Stimulated activated CD4-positive, alpha-beta T cell treated with anti-CD3 and anti-CD28 coated beads, Interleukin-15, amount 100 ng/mL, for 1 hour (primary cell): ENCODE measurements at places on chromosomes 1 and 21.
A peak's percentile ranks its signal among the peaks of the same experiment; 100 is the strongest.

GRCh38 chr1:64398936-64399335 is 71.0 kb upstream of the CACHD1 start:
- DNase-seq = no peak

DNA sequence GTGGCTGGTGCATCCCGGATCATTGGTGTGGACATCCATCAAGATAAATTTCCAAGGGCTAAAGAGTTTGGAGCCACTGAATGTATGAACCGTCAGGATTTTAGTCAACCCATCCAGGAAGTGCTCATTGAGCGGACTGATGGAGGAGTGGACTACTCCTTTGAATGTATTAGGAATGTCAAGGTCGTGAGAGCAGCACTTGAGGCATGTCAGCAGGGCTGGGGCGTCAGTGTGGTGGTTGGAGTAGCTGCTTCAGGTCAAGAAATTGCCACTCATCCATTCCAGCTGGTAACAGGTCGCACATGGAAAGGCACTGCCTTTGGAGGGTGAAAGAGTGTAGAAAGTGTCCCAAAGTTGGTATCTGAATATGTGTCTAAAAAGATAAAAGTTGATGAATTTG is 79.1 kb downstream of the FMN2 start:
- DNase-seq = no peak

DNA sequence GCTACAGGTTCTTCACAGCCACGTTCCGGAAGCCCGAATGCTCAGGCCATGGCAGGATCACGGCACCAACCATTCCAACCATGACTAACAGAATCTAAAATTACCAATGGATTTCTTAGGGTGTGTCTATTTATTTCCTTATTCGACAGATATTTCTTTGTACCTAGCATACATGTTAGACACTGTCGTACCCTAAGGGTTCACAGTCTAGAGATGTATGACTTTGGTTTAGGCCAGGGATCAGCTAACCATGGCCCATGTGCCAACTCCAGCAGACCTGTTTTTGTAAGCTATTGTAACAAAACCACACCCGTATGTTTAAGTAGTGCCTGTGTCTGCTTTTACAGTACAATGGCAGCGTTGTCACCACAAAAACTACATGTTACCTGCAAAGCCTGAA is 167.0 kb downstream of the NR5A2 start:
- no peak for DNase-seq

GRCh38 chr1:19754482-19754881 is 45.2 kb downstream of the TMCO4 start:
- no peak for DNase-seq

- no peak for DNase-seq
These were observed 29.0 kb upstream of the HTR1D start for GRCh38 chr1:23246274-23246673.

GRCh38 chr1:92485381-92486250 is 1.1 kb downstream of the GFI1 start:
- DNase-seq = peak; percentile 84

DNA sequence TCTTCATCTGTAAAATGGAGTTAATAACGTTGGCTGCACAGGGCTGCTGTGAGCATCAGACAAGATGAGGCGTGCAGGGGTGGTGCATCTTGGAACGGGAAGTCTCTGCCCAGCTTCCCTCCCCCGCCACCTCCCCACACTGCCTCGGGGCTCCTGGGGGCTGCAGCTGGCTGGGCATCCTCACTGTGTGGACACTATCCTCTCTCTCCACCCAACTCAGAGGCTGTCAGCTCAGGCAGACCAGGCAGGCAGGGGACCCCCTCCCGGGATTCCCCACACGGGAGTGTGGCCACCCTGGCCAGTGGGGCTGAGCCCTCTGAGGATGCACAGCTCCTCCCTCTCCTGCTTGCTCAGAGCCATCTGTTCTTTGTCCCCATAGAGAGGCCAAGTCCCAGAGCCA is 122.7 kb downstream of the CCDC185 start:
- no peak for DNase-seq

DNA sequence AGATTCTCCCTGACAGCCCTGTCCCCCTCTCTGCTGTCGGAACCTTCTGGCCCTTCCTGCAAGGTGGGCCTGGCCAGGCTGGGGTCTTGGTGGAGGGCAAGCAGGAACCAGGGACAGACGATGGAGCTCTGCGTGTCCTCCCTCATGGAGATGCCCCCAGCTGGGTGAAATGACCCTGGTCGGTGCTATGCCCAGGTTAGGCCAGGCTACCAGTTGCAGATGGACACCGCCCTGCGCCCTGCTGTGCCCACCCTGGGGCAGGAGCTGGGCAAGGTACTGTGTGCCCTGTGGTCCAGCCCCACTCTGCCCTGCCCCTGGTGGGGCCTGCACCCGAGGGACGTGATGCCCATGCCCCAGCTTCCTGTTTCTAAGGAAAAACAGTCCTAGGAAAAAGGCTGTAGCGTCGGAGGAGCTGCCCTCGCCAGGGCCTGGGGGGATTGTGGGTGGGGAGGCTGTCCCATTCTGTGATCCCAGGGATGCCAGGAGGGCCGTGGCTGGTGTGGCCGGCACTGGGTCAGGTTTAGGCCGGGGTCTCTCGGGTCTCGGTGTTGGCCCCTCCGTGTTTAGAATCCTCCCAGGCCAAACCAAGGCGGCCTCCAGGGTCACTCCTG is 77.6 kb downstream of the MORN1 start:
- no peak for DNase-seq

DNA sequence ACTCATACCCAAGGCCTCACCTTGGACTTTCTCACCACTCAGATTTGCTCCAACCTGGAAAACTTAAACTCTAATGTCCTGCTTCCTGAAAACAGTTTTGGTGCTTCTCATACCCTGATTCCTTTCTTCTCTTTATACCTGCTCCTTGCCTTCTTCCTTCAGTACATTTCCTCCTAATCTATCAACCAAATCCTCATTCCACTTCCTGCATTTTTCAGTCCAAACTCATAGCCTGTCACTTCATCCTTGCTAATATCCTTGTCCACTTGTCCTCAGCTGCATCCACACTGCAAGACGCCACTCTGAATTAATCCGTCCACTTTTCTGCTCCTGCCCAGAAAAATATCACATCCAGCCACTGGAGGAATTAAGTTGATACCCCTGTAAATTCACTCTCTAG is 25.9 kb downstream of the PPP1R15B start:
- no peak for DNase-seq

DNA sequence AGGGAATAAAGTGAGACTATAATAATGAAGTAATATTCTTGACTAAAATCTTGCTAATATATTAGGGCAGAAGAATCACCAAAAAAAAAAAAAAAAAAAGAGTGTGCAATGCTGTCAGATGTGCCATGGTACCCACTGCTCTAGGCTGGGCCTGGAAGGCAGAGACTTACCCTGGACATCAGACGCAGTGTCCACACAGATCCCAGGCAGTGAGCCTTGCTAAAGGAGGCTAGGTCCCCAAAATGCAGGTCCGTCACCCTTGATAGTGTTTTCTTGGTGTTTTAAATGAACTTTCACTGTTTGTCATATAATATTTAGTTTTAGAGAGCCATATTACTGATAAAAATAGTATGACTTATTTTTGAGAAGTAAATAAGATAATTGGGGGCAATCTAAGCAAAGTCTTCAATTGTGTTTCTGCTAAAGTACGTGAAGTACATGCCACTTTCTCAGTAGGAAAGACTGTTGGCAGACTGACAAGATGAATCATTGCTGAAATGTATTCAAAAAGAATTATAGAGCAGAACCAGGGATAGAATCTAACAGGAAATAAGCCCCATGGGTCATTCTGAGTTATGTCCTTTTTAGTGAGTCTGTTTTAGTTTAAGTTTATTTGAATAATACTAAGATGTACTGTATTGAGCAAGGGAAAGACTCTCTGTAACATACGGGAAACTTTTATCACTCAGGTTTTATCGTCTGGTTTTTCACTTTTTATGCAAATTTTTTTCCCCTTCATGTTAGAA is 74.6 kb upstream of the PDC start:
- no peak for DNase-seq

GRCh38 chr1:232751393-232752140 is 53.6 kb upstream of the MAP10 start:
- DNase-seq = no peak

DNA sequence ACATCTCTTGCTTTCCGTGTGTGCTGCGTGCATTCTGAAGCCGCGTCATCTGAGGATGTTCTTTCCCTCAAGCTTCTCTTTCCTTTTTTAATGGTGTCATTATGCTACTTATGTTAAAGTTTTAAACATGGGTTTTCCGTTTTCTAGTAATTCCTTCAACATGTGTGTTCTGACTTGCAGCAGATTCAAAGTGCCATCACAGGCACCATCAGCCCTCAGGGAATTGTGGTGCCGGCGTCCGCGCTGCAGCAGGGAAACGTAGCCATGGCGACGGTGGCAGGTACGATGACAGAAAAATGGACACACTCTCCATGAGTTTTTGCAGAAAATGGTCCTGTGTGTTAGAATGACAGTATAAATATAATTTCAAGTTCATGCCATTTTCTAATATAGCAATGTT is 42.4 kb downstream of the PKNOX1 start:
- DNase-seq = no peak

DNA sequence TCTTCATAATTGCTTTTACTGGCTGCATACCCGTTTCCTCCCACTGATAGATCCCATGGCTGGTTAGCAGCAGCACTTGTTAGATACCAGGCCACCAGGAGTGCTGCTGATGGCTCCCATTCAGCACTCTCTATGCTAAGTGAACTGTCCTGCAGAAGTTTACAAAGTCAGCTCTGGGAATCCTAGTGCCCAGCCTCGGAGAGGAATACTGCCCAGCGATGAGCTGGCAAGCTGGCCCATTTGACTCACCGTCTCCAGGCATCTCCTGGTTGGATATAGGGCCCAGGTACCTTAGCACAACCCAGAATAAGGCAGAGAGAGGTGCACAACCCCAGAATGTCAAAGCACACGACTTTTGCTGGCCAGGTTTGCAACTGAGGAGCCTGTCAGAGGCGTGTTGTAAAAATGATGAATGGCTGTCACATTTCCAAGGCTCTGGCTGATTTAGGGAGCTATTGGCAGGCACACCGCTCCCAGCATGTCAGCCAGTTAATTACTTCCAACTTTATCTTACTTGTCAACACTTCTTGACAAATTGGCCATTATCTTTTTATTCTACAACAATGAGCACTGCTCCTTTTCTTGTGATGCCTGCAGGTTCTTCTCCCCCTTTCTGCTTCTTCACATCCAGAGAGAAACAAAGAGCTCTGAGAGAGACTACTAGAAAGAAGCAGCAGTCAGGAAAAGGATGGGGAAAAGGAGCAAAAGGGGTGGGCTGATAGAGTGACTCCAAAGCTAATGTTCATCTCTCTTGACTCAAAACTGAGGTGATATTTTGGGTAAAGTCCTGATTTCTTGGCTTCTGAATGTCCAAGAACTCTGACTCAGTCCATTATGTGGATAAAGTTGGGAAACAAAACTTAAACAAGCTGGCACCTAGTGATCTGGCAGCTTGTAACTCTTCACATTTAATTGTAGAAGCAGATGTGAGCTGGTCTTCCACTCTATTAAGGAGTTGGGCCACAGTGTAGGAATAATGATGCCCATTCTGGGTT is 10.8 kb upstream of the ANGPTL7 start:
- no peak for DNase-seq

GRCh38 chr1:102531036-102531435 is 534.3 kb upstream of the OLFM3 start:
- DNase-seq = no peak

GRCh38 chr1:217965156-217965786 is 319.8 kb upstream of the RRP15 start:
- DNase-seq = no peak

DNA sequence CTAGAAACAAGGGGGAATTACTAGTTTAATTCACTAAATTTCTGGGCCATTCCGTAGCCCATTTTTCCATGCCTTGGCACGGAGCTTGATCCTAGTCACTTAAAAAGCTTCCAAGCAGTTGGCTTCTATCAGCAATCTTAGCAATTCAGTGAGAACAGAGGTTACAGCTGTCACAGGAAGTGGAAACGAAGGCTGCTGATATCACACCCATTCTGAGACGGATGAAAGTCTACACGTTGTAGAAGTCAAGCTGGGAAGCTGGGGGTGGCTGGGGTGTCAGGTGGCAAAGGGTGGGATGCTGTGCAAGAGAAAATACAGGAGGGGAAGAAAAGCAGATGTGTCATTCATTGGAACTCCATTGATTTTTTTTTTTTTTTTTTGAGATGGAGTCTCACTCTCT is 11.8 kb upstream of the STMN1 start:
- DNase-seq = no peak

- no peak for DNase-seq
These were observed 190.8 kb downstream of the DYRK1A start for GRCh38 chr21:37557261-37557950.

DNA sequence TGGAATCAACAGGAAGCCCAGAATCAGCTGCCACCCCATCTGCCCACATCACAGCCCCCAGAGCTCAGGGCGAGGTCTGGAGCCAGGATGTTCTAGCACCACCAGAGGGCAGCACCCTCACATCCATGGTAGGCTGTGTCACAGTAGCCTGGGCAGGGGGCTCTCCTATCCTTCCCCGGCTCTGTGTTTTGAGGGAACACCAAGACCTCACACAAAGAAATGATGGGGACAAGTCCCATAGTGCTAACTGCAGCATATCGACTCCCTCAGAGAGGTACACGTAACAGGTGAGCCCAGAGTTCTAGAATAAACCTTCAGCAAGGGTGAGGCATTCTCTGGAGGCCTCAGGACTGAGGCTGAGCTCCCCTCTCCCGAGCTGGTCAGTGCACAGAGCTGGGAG is 2.3 kb upstream of the KCNC4 start:
- peak; percentile 53 for DNase-seq

- DNase-seq = no peak
These were observed 25.6 kb downstream of the SLX9 start for GRCh38 chr21:44965251-44966022.

GRCh38 chr1:11337580-11338073 is 64.6 kb downstream of the UBIAD1 start:
- DNase-seq = peak; percentile 47

GRCh38 chr1:220680085-220680687 is 10.0 kb upstream of the C1orf115 start:
- DNase-seq = no peak

DNA sequence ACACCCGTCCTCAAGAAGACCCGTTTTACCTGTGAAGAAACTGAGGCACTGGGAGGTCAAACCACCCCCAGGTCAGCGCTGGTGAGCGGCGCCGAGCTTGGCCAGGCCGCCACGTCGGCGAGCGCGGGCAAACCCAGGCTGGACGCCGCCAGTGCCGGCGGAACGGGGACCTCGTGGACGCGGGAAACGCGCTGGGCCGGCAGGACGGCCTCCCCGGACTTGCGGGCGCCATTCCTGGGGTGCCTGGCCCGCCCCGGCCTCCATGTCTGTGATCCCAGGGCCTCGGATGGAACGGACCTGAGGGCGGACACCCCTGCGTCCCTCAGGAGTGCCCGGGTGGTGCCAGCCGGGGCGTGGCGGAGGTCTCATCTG is 764 bp upstream of the SUMO3 start:
- DNase-seq = no peak

- DNase-seq = no peak
These were observed 5.0 kb upstream of the KCNJ9 start for GRCh38 chr1:160076295-160076694.

DNA sequence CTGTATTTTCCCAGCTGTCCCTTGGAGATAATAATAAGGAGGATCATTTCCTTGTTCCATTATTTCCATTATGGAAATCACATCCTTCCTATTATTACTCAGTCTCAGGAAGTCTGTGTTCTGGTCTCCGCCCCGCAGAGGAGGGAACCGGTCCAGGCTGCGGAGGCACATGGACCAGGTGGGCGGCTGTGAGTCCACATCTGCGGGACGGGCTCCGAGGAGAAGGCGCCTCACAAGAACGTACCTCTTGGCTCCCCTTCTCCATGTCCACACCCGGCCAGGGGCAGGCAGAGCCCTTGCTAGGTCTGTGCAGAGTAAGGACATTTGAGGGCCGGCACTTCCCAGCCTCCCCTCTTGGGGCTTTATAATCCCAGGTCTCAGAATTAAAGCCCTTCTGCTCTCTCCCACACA is 14.6 kb downstream of the RAB7B start:
- DNase-seq = no peak

GRCh38 chr1:242641461-242641860 is 117.0 kb upstream of the PLD5 start:
- no peak for DNase-seq
